ENCODE measurements at places on chromosomes 3 and 15.

- no peak for DNase-seq
Observed at GRCh38 chr3:127257351-127257750, 30.5 kb downstream of the PRR20G start.

- no peak for DNase-seq
Observed at GRCh38 chr3:61015859-61016258, 235.4 kb downstream of the FHIT start.

GRCh38 chr15:60086681-60087429, 82.7 kb downstream of the FOXB1 start:
- no peak for DNase-seq

GRCh38 chr3:61771976-61772375, 210.6 kb downstream of the PTPRG start:
- no peak for DNase-seq

GRCh38 chr15:40937762-40938535, 8.8 kb downstream of the DLL4 start:
- DNase-seq, result no peak

DNA sequence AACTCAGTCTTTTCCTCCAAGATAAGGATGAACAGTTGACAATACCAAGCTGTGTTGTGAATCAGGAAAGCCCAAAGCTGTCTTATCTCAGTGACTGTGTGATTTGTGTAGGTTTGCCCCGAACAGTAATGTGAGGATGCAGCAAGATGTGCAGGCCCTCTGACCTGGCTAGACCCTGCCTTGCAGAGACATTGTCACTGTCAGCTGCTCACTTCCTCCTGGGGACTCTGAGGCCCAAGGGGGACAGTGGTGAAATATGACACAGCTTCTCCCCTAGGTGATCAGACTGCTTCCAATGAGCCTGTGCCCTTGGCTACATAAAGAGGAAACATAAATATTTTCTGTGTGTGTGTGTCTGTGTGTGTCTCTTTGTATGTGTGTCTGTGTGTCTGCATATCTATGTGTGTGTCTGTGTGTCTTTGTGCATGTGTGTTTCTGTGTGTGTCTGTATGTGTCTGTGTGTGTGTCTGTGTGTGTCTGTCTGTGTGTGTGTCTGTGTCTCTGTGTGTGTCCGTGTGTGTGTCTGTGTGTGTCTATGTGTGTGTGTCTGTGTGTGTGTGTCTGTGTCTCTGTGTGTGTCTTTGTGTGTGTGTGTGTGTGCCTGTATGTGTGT, 21.7 kb downstream of the LRRK1 start:
- no peak for DNase-seq

DNA sequence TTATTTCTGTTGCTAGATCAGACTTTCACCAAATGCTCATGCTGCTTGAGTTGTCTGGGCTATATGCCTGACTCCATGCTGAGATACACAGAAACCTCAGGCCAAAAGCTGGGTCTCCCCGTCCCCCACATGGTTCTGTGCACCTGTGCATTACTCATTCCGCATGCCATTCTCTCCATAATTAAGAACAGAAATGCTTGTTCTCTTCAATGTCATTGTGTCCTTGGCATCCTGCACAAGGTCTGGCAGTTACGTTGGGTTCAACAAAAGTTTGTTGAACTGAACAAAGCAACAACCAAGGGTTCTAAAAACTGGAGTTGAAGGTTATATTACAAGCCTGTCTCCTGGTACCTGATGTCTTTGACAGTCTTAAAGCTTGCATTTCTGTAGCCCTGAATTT, 177.5 kb downstream of the FNDC3B start:
- no peak for DNase-seq

GRCh38 chr15:62549345-62549970, 384.4 kb upstream of the C2CD4B start:
- peak; percentile 5 for DNase-seq

- no peak for DNase-seq
Observed at GRCh38 chr15:95940431-95940985, 390.0 kb upstream of the NR2F2 start.

GRCh38 chr3:75171630-75172230, 492.4 kb upstream of the FRG2C start:
- DNase-seq, result no peak

DNA sequence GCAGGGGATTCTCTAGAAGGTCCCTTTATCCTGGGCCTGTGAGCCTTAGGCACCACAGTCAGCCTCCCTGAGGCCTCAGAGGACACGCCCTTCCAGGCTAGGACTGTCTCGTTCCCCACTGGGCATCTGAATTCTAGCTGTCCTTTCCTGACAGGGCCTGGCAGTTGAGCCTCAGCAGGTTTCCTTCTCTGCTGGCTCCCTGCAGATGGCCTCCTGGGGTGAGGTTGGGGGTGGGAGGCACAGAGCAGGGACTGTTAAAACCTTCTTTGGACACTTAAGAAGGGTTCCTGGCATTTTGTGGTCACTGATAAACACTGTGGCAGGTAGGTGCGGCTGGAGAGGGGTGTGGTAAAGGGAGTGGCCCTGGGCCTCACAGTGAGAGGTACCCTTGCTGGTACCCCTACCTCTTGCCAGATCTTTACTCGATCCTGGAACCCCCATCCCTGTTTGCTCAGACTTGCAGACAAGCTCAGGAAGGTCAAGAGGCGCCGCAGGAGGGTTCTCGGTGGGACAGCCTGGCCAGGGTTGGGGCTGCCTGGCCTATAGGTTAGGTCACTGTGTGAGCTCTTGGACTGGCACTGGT, 8.5 kb downstream of the CLK3 start:
- no peak for DNase-seq
